ENCODE measurements at places on chromosomes 1 and 21. TPM values are rescaled to one million over a fixed set of nuclear protein-coding genes. Genes with fewer than 3 reads are reported as not detected.

The HCRTR1 gene
- not detected for total RNA-seq

The CLCC1 gene
- 53.7 TPM for total RNA-seq

The KAZN gene
- 3.6 TPM for total RNA-seq

The EIF2D gene
- total RNA-seq, result 51.2 TPM

The OR10J1 gene
- 0.25 TPM for total RNA-seq

The NUF2 gene
- 68.5 TPM for total RNA-seq

The PTPRC gene
- not detected for total RNA-seq

The CFAP107 gene
- 0.12 TPM for total RNA-seq

The PGLYRP4 gene
- total RNA-seq, result not detected
